ENCODE measurements at places on chromosomes 6 and 20.

- DNase-seq, result no peak
Measured at GRCh38 chr6:138654715-138655634, 118.6 kb upstream of the CCDC28A start.

DNA sequence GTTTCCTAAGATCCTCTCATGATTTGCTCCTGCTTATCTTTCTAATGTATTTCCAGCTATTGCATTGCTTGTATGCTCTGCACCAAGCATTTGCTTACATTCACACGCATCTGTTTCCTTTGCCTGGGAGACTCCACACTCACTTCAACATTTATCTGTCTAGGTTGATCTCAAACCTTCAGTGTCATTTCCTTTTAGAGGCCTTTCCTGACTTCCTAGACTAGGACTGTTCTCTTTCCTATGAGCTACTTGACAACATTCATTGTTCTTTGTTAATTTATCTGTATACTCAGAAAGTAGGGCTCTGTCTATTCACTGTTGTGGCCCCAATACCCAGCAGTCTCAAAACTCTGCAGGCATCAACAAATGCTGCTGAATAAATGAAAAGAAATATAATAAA lies 84.4 kb downstream of the WASF1 start:
- no peak for DNase-seq

- no peak for DNase-seq
Measured at GRCh38 chr6:91352321-91352720, 765.4 kb upstream of the MAP3K7 start.

- no peak for DNase-seq
Measured at GRCh38 chr6:89917801-89918366, 23.6 kb downstream of the GJA10 start.

DNA sequence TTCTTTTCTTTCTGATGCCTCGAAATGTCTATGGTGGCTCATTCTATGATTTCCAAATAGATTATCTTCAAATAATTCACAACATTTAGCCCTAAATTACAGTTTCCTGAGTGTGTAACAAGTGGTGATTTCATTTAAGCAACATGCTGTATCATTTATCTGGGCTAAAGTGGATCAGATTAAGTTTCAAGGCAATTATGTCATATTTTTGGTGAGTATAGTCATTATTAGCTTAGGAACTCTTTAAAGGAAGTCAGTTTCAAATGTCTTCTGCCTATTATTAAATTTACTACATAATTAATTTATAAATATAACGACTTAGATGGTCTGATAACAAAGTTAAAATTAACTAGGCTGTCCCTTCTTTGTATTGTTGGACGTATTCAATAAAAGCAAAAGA lies 847.9 kb upstream of the FLRT3 start:
- DNase-seq, result no peak

DNA sequence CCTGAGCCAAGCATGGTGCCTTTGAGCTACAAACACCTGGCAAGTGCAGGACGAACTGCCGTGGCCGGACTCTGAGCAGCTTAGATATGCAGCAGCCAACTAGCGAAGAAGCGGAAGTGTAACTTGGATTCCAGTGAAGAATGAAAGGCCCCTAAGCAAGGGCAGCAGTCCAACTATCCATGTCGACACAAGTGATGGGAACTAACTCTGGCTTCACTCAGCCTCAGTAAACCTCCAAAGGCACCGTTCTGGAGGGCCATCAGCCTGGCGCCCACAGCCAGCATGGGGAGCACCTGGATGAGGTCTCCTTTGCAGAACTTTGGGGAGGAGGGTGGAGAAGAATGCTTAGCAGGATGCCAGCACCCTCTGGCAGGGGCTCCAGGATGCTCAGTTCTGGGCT lies 78.4 kb upstream of the MLN start:
- DNase-seq, result no peak

All from AG04450 (cell line).